ENCODE measurements at places on chromosomes 5 and 9.

DNA sequence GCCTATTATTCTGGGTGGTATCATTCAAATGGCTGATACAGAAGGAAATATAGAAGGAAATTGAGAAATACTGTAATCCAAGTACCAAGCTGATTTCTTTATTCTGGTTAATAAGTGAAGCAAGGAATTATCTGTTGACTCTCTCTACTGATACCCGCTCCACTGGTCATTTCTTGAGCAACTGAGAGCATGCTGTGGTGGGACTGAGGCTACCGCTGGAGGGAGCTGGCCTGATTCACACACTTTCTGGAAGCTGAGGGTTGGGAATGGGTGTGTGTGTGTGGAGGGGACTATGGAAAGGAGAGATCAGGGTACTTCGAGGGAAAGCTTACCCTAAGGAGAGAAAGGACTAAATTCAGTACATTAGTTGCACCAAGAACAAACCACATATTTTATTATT lies 104.1 kb downstream of the UGCG start:
- no peak for DNase-seq

DNA sequence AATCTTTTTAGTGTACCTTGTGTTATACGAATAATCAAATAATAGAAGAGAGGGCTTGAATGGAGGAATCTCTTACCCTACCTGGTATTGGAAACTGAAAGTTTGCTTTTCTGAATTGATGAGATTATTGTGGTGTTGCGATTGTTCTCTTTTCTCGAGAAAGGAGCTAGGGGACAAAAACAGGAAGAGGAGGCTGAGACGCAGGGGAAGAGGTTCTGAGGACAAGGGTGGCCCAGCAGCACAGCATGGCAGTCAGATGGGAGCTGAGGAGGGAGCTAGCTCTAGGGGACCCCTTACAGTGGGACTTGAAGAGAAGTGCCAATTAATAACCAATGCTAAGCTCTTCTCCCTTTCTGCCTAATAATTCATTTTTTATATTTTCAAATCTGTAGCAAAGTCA lies 183.3 kb upstream of the DMAC1 start:
- DNase-seq = no peak

DNA sequence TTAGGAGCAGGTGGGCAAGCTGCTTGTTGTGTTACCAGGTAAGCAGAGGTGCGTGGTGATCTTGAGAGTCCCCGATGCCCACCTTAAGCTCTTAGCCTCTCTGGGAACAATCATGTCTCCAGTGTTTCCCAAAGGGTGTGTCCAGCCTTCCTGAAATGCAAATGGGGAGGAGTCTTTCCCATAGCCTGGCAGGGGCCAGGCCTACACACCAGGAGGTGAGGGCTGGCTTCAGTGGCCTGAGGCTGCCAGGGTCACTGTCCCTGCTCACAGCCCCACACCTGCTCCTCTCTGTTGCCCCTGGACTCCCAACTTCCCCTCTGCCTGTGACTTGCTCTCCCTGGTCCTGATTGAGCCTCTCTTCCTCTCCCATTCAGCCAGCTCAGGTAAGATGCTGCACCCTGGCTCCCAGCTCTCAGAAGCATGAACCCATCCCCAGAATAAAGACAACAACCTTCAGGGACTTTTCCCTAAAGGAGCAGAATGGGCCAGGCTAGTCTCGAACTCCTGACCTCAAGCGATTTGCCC lies 65.7 kb upstream of the PHYKPL start:
- DNase-seq = no peak

DNA sequence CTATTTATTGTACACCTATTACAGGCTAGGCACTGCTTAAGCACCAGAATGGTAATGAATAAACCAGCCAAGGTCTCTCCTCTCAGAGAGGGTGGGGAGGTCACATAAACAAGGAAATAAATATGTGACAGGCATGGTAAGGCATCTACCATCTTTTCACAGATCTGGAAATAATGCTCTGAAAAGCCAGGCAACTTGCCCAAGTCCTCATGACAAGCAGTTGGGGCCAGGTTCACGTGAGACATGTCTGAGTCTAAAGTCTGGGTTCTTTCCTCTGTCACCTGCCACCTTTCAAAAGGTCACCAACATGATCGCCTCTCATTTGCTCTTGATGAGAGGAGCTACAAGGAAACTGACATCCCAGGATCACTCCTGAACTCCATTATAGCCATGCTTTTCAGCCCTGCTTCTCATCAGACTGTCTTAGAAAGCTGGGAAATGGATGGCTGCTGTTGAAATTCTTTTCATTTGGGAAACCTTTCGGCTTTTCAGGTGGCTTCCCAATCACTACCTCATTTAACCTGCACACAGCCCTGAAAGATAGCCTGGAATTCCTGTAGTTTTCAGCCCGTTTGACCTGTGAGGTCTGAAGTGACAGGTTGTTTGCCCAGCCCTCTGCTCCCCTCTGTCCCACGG lies 123.1 kb downstream of the CRB2 start:
- DNase-seq = no peak

GRCh38 chr5:9329125-9329524 lies 216.8 kb downstream of the SEMA5A start:
- no peak for DNase-seq

GRCh38 chr5:61915646-61916045 lies 390.4 kb upstream of the KIF2A start:
- DNase-seq = no peak

DNA sequence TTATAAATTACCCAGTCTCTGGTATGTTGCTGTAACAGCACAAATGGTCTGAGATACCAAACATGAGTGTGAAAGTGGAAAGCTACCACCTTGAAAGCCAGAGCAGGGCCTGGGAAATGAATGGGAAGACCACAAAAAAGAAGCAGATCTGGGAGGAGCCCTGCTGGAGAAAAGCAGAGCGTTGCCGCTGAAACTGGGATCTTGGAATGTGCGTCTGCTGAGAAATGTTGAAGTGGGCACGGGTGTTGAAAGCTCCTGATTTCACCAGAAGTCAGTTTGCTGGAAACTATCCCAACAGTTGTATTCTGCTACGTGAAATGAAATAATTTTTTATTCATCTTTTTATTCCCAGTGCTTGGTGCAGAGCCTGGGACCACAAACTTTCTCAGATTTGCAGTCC lies 40.0 kb downstream of the NUDT12 start:
- DNase-seq = no peak

GRCh38 chr9:128169925-128170324 lies 9.9 kb downstream of the BBLN start:
- DNase-seq = no peak

DNA sequence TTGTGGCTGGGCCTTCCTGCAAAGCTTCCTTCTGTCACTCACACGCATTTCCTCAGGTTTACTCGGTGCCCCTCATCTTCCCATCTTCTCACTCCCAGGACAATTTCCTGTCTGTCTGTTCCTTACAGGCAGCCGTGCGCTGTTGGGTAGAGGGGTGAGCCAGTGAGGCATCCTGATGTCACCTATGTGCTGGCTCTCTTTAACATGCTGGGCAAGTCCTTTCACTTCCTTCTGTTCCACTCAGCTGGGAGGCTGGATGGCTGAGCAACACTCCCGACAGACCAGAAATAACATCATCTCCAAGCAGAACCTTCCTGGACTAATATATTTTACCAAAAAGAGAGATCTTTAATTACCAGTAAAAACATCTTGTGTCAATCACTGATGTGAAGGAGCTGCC lies 103.0 kb downstream of the HSD17B3 start:
- DNase-seq = no peak

DNA sequence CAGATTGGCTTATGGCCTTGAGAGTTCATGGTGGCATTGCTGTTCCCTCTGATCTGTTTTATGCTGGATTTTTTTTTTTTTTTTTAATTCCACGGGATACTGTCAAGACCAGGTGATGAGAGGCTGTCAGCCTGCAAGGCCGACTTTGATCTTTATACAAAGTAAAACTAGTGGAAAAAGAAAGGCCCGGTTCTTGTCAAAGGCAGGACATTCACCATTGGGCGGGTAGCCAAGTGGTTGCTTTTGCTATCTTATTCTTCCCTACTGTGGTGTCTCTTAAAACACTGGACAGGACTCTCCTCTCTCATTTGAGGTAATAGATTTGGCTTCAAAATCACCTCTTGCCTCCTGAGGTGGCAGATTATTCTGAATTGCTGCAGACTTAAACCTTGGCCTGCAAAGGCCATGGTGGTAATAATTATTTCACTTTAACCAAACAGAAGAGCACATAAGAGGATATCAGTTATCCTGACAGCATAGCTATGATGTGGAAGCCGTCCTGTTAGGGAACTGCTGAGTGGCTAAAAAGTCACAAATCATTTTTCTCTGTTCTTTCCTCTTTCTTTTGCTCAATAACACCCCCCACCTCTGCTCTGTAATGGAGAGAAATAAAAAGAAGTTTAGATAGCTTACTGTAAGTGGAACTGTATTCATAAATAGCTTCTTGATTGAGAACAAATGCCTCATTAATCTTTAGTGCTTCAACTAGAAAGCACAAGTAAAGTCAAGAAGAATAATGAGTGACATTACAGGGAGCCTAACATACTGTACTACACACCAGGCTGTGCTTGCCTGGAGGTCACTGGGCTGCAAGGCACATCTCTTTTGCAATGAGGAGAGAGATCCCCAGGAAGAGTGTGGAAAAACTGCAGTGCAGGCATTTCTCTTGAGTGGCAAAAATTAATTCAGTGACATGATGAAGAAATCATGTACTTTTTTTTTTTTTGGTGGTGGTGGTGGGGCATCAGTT lies 275.6 kb downstream of the KDM4C start:
- no peak for DNase-seq

- DNase-seq = no peak
These were observed 231.6 kb upstream of the VLDLR start for GRCh38 chr9:2390028-2390427.

GRCh38 chr9:83266666-83267496 lies 203.9 kb upstream of the RASEF start:
- no peak for DNase-seq

DNA sequence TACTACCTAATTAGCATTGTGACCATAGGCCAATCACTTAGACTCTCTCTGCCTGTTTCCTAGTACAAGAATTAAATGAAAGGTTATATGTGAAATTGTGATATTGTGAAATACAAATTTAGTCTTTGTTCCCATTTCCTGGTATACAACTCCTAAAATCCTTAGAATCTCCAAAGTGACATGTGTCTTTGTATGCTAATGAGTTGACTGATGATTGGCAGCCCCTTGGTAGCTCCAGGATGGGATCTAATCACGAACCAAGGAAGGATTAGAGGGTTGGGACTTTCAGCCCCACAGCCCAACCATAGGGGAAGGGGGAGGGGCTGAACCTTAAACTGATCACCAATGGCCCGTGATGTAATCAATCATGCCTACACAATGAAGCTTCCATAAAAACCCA lies 31.6 kb downstream of the ATP6V0E1 start:
- DNase-seq = no peak

DNA sequence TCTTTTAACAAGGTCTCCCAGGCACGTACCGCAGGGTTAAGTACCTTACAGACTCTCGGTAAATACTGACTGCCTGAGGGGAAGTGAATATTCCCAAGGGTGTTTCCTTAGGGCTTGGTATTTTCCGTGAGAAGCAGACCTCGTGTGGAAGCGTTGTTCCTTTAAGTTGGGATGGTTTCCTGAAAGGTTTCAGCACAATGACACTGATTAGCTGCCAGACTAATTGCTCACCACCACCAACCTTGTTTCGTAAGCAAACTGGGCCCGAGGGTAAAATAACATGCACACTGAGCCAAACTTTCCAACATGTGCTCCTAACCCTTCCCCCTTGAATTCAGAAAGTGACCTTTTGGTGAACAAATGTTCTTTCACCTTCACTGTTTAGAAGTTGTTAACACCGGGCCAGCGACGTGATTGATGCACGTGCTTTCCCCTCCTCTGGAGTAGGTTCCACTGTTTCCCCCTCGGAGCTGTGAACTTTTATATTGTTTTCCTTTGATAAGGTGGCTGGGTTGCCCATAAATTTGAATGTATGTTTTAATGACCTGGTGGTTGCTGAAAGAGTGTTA lies 128.1 kb upstream of the RPS23 start:
- no peak for DNase-seq

DNA sequence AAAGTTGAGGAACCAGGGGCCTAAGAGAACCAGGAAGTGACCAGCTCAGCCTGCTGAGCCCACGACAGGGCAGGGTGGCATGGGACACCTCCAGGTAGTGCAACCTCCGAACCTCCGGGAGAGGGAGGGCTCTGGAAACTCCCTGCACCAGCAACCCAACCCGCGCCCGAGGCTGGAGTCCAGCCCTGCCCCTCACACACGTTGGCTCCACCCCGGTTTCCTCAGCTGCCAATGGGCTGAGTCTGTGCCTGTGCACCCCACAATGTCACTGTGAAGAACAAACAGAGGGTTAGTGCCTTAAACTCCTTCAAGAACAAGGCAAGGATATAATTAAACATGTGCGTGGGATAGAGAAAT lies 17.0 kb upstream of the UNC5A start:
- DNase-seq = no peak

DNA sequence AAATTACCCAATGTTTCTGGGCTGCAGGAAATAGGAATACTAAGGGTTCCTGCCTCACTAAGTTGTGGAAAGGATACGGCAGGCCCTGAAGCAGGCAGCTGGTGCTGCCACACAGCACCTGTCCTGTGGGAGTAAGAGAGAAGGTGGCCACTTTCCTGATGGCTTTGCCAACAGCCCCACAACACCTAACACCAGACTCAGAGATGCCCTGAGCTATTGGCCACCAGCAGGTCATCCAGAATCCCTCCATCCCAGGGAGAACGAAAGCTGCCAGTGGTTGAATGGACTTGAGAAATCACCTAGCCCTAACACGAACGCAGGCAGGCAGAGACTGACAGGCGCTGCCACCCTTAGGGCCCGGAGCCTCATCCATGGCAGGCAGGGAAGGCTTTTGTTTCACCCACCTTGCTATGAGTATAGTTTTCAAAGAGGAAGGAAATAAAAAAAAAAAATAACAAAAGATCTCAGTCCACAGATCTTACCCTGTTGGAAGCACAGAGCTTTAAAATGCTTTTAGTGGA lies 82.2 kb downstream of the DCP2 start:
- no peak for DNase-seq

DNA sequence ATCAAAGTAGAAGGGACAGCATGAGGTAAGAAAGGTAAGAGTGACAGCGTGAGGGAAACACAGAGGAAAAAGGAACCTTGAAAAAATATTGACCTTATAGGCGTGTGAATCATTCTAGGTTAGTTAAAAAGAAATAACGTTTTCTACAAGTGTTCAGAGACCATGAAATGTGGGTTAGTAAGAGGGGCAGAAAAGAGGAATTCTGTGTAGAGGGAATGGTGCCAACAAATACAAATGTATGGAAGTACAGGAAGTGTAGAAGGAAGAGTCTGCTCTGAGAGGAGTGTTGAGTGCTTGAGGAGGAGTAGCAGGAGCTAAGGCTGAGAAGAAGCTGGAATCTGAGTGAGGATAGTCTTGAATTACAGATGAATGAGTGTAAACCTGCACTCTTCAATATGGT lies 418.6 kb upstream of the RIOK2 start:
- no peak for DNase-seq
